Stimulated activated naive B cell treated with anti-CD40 and anti-IgM and Interleukin-4, amounts not matched to agents 10 μg/mL and 1 μg/mL and 100 μg/mL, for 72 hours (primary cell): ENCODE measurements at places on chromosomes 3 and 15.
A peak's percentile ranks its signal among the peaks of the same experiment; 100 is the strongest.

- no peaks in the 10 kb centered on the region for H3K36me3 ChIP-seq
- no peaks in the 10 kb centered on the region for H3K4me1 ChIP-seq
- DNase-seq, result no peak
- peaks cover 4% of the 10 kb centered on the region for H3K27me3 ChIP-seq
- no peak overlapping the region for H3K4me3 ChIP-seq
Observed at GRCh38 chr3:160792540-160792939, 36.5 kb downstream of the PPM1L start.

- no peak for DNase-seq
- peaks cover 42% of the 10 kb centered on the region for H3K4me1 ChIP-seq
- peak overlapping the region; percentile 56 for H3K27ac ChIP-seq
- H3K36me3 ChIP-seq, result peaks cover 48% of the 10 kb centered on the region
- H3K4me3 ChIP-seq, result peak overlapping the region; percentile 36
Observed at GRCh38 chr3:122103821-122104514, 48.8 kb downstream of the CD86 start.

- peaks cover under 1% of the 10 kb centered on the region for H3K4me1 ChIP-seq
- DNase-seq, result no peak
- H3K4me3 ChIP-seq, result no peak overlapping the region
- H3K36me3 ChIP-seq, result peaks cover 9% of the 10 kb centered on the region
- H3K27ac ChIP-seq, result no peak overlapping the region
- H3K27me3 ChIP-seq, result no peaks in the 10 kb centered on the region
Observed at GRCh38 chr3:45785605-45786150, 10.7 kb downstream of the SLC6A20 start.

- H3K36me3 ChIP-seq, result no peaks in the 10 kb centered on the region
- H3K4me3 ChIP-seq, result no peak overlapping the region
- DNase-seq, result no peak
Observed at GRCh38 chr3:178397836-178398235, 138.4 kb upstream of the KCNMB2 start.

- no peak for DNase-seq
- H3K4me1 ChIP-seq, result peaks cover 68% of the 10 kb centered on the region
- no peaks in the 10 kb centered on the region for H3K27me3 ChIP-seq
- H3K36me3 ChIP-seq, result no peaks in the 10 kb centered on the region
Observed at GRCh38 chr3:13080591-13080990, 7.4 kb upstream of the IQSEC1 start.

GRCh38 chr3:153354641-153355040, 192.6 kb downstream of the RAP2B start:
- DNase-seq, result no peak
- peaks cover 5% of the 10 kb centered on the region for H3K27me3 ChIP-seq
- no peaks in the 10 kb centered on the region for H3K36me3 ChIP-seq
- H3K27ac ChIP-seq, result no peak overlapping the region
